ENCODE measurements at places on chromosomes 3 and 15. TPM values are rescaled to one million over a fixed set of nuclear protein-coding genes. Genes with fewer than 3 reads are reported as not detected.

DNA sequence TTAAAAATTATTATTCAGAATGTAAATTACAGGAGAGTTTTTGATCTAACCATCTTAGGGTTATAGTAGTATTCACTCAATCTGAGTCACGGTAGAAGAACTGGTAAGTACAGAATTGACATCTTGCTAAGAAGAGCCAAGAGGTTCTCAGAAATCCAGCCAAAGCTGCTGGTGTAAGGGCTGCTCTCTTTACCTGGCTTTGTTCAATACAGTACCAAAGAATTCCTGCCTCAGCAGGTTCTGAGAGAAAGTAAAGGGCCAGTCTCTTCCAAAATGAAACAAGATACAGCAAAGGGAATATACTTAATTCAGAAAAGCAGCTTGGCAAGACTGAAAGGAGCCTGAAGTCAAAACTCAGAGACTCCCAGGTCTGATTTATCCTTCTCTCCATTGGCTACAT is 193.1 kb downstream of the TNIK start:
- DNase-seq, result no peak

ARHGAP31 gene
- total RNA-seq, result 14.4 TPM

SPSB4 gene
- total RNA-seq, result not detected

COL7A1 gene
- 3.1 TPM for total RNA-seq

ZNF106 gene
- total RNA-seq, result 25.8 TPM

- DNase-seq, result peak; percentile 20
Measured at GRCh38 chr3:103873897-103874545, 1439.2 kb downstream of the ZPLD1 start.

Measured in HT1080 (cell line).